ENCODE measurements at places on chromosomes 4 and X. TPM values are rescaled to one million over a fixed set of nuclear protein-coding genes. Genes with fewer than 3 reads are reported as not detected.

TEX13C gene
- polyA plus RNA-seq: not detected

DNA sequence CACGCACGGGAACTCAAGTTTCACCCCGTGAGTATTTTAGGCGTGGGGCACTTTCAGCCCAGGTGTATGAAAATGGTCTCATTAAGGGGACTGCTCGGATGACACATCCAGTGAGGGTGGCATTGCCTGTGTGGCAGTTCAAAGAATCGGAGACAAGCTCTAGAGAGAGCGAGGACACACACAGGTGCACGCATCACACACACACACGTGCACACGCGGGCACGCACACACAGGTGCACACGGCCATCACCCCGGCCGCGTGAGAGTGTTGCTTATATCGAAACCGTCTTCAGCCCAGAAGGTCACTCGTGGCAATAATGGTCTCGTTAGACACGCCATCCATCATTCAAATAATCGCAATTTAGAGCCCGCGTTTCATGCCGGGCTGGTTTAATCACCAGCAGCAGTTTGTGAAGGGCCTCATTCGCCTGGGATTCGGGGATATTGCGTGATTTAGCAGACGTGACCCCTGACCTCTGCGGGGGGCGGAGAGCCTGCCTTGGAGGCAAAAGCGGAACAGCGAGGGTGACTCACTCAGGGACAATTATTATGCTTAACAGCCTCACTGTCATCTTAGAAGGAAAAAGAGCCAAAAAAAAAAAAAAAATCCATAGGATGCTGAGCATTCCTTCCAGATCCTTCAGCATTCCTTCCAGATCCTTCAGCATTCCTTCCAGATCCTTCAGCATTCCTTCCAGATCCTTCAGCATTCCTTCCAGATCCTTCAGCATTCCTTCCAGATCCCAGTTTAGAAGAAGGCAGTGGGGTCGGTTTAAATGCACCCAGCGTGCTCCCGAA is 89.4 kb upstream of the PPP2R3B start:
- DNase-seq: no peak

GRCh38 chrX:118520216-118521206 is 24.9 kb downstream of the DOCK11 start:
- peak; percentile 81 for DNase-seq

DNA sequence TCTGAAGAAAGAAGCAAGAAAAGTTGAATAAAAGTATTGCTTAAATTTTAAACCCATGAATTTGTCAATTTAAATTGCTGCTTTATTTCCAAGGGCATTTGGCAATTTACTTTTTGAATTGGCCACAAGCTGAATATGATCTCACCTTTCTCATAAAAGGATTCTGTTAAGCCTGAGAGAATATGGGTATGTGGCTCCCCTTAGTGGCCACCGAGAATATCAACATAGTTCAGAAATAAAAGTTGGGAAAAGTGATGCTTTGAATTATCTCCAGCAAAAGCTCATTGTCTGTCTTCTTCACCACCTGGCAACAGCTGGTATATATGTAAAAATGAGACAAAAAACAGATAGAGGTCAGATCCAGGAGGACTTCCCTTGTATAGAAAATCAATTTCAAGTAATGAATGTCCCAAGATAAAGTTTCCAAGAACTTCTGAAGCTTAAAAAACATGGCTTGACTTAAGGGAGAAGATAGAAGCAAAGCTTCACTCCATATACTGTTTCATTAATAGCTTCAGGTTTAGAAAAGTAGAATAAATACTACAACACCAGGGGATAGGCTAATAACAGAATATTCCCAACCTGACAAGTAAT is 290.7 kb upstream of the FAM241A start:
- peak; percentile 27 for DNase-seq

- DNase-seq: no peak
Observed at GRCh38 chrX:2782171-2782570, 30.3 kb downstream of the XG start.

GRCh38 chr4:6154875-6155274 is 45.5 kb downstream of the JAKMIP1 start:
- no peak for DNase-seq

GRCh38 chr4:61079427-61079826 is 120.7 kb upstream of the ADGRL3 start:
- DNase-seq: no peak

DNA sequence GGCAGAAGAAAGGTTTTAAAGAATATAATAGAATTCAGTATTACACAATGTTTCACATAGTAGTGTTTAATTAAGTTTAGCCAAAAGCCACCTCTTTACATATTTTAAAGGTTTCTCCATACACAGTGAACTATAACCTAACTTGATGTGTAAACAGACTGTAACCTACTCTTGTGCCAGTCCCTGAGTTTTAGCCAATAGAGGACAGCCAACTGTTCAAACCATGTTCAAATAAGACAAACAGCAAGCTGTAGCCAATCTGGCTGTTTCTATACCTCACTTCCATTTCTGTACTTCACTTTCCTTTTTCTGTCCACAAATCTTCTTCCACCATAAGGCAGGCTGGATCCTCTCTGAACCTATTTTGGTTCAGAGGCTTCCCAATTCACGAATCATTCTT is 65.2 kb downstream of the TEX13C start:
- DNase-seq: no peak

DNA sequence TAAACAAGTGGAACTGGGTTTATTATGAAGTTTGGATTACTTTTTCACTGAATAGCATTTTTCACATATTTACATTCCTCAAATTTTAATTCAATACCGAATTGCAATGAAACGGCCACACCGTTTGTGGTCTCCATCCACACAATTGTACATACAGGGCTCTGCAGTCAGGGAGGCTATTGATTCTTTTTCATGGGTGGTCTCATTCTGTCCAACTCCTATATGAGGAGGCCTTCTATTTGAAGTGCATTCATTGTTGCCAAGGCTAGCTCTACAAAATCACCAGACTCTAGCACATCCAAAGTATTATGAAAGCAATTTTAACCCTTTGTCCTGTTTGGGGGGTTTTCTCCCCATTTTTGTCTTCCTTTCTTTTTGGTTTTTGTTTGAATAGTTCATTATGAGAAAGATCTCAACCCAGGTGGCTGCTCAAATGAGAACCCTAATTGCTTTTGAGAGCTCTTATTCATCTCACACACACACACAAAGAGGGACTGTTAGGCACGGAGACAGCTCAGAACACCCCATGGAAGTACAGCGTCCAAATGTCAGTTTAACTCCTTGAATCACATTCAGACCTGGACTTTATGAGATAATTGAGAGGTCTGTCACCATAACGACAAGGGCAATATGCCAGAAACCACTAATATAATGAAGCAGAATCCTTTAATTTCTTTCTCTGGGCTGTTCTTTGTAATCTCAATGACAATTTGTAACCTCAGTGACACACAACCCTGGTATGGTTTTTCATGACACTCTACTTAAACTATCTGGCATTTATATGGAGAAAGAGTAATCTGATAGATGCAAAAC is 79.4 kb downstream of the NLGN4X start:
- no peak for DNase-seq

GLOD5 gene
- not detected for polyA plus RNA-seq

DNA sequence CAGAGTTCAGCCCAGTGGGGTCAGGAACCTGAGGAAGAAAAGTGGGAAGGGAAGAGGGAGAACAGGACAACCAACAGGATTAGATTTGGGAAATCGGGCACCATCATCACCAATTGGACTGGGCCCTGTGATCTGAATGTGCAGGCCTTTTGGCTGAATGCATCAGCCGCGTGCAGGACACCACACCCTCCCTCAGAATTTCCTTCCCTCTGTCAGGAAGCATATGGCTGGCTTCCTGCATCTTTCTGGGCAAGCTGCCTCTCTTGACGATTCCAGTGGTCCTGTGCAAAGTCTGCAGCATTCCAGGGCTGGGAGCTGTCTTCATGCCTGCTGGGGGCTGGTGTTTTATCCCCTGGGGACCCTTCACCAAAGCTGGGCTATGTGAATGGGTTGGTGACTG is 16.4 kb downstream of the MAGEA4 start:
- no peak for DNase-seq

GRCh38 chrX:19886883-19887531 is 393 bp downstream of the SH3KBP1 start:
- DNase-seq: no peak

GRCh38 chr4:175542786-175543185 is 269.3 kb downstream of the GPM6A start:
- DNase-seq: peak; percentile 61

FAM200B gene
- polyA plus RNA-seq: 36.5 TPM

APOOL gene
- 18.0 TPM for polyA plus RNA-seq

ZDHHC15 gene
- polyA plus RNA-seq: 3.8 TPM

GRCh38 chr4:2812612-2813354 is 19.9 kb downstream of the SH3BP2 start:
- no peak for DNase-seq

F8A2 gene
- polyA plus RNA-seq: not detected

DNA sequence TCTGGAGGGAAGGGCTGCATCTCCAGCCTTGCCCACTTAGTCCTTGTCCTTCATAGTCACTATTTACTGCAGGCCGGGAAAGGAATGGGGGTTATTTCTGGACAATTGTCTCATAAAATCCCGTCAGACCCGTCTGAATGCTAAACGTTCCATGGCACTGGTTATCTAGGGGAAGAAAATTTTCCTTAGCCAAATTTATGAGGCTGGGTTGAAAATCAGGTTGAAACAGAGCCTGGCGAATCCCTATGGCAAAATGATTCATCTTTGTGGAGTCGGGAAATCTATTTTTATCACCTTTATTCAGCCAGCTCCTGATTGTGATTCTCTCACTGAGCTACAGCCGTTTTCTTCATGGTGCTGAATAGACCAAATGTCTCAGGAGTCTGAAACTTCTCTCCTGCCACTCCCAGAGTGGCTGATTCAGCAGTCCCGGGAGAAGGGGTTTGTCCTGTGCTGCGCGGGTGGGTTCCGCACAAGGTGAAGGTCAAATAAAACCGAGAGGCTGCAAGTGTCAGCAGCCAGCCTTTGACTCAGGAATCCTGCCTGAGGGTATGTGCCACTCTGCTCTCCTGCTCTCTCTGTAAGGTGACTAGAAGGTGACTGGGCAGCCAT is 1.0 kb downstream of the LIMCH1 start:
- no peak for DNase-seq

CSAG1 gene
- polyA plus RNA-seq: not detected

All from muscle of arm (tissue), 14 donors.